Esophagus muscularis mucosa (tissue), 4 donors: ENCODE measurements at places on chromosomes 7 and 10. TPM values are rescaled to one million over a fixed set of nuclear protein-coding genes. Genes with fewer than 3 reads are reported as not detected.

The SKIDA1 gene
- total RNA-seq: 1.2 TPM

DNA sequence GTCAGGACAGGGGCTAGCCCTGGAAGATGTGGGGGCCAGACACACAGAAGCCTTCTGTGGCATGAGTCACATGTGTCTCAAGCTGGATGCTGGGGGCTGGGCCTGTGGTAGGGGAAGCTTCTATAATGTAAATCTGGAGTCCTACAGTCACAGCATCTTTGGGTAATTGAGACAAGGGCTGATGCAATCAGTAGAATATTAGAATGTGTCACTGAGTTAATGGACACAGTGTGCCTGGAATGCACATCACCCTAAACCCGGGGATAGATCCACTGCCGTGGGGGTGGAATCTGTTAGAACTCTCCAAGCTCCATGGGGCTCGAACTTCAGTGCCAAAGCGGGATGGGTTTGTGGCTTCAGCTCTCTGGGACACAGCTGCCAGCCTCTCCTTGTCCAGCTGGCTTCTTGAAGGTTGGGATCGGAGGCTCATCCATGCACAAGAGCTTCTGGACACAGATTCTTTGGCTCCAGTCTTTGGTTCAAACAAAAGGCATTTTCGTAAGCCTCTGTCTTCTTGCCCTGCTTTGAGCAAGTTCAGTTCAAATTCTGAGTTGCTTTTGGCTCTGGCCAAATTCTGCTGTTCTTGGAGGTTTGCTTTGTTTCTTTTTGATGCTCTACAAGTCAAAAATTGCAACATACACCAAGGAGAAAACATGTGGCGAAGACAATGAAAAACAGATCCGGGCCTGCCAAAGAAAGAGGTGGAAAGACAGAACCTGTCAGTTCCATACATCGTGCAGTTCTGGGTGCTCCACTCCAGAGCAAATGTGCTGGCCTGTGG, 194.8 kb upstream of the ZNF32 start:
- peak; percentile 94 for DNase-seq

DNA sequence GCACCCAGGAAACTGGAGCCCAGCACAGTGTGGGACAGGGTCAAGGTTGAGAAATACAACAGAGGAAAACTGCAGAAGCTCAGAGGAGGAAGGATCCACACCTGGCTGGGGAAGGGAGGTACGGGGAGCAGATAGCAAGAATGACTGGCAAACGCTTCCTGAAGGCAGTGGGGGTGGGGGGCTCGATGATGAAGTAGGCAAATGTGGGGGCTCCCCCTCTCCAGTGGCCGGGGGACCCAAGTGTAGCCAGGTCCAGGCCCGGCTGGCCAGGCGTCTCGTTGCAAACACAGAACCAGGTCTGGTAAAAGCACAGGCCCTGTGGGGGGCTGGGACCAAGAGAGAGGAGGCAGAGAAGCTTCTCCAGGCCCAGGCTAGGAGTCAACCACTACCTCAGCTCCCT, 7.7 kb downstream of the CHST15 start:
- no peak for DNase-seq

GRCh38 chr7:66919304-66919703, 1.7 kb upstream of the TMEM248 start:
- no peak for DNase-seq

The TMEM229A gene
- not detected for total RNA-seq

The TAS2R39 gene
- not detected for total RNA-seq

The TSPAN33 gene
- 11.4 TPM for total RNA-seq

The PIK3AP1 gene
- 16.6 TPM for total RNA-seq

The INPP5F gene
- 16.2 TPM for total RNA-seq

The DDX56 gene
- total RNA-seq: 35.3 TPM

DNA sequence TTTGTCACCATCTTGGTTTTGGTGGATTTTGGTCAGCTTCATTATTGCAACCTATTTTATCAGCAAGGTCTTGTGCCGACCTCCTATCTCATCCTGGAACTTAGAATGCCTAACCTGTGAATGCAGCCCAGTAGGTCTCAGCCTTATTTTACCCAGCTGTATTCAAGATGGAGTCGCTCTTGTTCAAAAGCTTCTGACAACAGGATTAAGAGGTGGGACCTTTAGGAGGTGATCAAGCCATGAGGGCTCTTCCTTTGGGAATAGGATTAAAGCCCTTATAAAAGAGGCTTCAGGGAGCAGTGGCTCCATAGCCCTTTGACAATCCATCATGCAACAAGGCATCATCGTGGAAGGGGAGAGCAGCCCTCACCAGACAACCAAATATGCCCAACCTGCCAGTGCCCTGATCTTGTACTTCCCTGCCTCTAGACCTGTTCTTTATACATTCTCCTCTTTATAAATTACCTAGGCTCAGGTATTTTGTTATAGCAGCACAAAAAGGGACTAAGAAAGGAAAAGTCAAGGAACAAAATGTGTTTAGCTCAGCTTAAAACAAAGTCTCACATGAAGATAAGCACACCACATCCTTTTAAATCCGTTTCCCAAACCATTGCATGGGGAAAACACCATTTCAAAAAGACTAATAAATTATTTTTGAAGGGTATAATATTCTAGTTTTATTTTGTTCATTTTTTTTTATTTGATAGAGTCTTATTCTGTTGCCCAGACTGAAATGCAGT, 8.5 kb upstream of the MAP3K8 start:
- DNase-seq: no peak

The SLC16A9 gene
- 0.33 TPM for total RNA-seq

The PRXL2A gene
- total RNA-seq: 25.5 TPM

GRCh38 chr7:28686418-28686800, 271.7 kb downstream of the TRIL start:
- DNase-seq: no peak

The OR6B1 gene
- total RNA-seq: not detected

- peak; percentile 75 for DNase-seq
These were observed 73.2 kb downstream of the WNT2 start for GRCh38 chr7:117249696-117250095.

The OR2A5 gene
- total RNA-seq: not detected

- DNase-seq: peak; percentile 78
These were observed 275.8 kb upstream of the PPP2R2D start for GRCh38 chr10:131625041-131625440.

The HOXA6 gene
- 0.66 TPM for total RNA-seq

DNA sequence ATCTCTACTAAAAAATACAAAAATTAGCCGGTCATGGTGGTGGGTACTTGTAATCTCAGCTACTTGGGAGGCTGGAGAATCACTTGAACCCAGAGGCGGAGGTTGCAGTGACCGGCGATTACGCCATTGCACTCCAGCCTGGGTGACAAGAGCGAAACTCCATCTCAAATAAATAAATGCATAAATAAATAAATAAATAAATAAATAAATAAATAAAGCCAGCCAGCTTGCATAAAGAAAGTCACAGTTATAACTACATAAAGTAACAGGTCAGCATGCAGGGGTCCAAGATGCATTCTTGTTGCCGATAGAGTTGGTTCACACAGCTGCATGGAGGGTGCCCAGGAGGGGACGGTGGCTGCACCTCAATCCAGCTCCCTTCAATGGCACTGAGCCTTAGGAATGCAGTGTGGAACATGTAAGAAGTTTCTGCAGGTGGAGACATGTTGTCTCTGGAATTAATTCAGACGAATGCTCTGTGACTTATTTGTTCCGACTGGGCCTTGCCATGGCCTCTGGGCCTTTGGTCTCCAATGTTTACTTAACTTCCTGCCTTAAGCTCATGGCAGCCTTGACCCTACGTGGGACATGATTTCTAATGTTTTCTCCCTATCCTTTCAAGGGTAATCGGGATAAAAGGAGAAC, 159.6 kb upstream of the PRKCQ start:
- no peak for DNase-seq

DNA sequence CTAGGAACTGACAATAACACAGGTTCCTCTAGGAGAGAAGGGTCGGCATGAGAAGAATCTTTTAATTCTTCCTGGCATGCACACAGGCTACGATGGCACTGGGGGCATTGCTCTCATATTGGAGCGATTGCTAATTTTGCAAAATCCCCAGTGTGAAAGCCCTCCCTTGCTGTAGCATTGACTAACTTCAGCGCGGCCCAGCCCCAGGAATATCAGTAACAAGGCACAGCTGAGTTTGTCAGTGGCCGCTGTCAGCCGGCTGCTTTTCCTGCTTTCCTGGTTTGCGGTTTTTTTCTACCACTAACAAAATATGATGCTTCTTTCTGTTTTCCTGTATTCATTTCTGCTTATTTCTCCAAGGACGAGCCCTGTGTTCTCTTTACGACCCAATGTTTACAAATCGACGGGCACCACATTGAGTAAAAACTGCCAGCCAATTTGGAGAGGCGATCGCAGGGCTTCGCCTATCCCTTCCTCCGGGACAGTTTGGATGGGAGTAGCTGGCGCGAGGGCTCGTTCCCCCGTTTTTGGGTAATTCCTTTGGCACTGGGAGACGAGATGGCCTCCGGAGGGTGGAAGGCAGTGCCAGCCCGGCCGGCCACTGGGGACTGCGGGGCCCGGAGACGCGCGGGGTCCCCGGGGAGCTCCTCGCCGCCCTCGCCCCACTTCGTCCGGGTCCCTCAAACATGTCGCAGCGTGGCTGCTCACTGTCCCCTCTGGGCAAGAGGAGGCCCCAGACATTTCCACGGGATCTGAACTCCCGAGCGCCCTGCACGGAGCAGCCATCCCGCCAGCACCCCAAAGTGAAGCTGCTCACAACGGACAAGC, 967 bp downstream of the ADARB2 start:
- no peak for DNase-seq

DNA sequence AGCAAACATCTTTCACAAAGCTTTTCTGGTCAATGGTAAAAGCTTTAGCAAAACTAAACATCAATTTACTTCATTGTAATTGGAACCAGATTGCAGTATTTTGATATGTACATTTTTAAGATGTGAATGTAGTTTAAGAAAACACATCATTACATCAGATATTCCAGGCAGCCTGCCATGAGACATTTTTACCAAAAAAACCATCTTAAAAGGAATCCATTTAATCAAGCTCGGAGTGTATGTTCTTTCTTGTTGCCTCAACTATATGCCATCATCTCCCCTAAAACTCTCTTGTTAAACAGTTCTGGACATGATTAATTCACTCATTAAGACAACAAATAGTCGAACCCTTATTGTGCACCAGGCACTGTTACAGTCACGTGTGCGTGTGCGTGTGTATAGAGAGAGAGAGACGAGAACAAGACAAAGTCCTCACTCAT, 97.5 kb downstream of the UBE2H start:
- DNase-seq: no peak

GRCh38 chr7:46478046-46478445, 557.0 kb upstream of the IGFBP3 start:
- DNase-seq: no peak

The STAG3 gene
- total RNA-seq: 0.50 TPM

The IGFBP1 gene
- total RNA-seq: not detected

DNA sequence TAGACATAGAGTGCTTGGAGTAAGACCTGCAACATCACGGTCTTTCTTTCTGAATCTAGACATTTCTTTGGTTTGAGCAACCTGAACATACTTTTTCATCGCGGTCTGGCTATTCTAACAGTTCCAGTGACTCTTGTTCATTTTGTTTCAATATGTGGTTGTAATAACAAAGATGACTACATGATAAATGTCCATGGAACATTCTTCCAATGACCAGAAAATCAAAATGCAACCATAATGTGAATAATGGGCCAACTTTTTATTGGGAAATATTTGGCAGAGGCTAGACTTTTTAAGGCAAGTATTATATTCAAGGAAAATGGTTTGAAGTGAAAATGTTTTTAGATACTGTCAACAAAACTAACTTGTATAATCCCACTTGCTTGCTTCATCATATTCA, 282.5 kb downstream of the INHBA start:
- no peak for DNase-seq

DNA sequence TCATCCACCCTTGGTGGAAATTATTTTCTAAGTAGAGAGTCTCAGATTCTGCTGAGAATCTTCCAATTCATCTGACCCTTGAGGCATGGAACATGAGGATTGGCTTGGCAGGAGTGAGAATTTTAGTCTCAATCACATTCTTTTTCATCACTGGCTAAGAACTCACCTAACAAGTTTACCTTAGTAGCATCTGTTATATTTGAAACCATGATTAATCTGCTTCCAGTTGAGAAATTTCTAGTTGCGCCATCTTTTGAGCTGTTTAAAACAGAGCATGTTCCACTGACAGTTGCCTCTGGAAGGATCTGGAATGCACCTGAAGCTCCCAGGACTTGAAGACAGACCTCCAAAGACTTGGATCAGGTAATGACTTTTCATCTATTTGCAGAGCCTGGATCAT, at the start of gene LIPK:
LIPK (plus strand) TSS at position 292 of the 400 bp plus-strand sequence. CDS start 18,295 bp downstream, outside the sequence.
- no peak for DNase-seq

- no peak for DNase-seq
These were observed 23.5 kb downstream of the WNT16 start for GRCh38 chr7:121352323-121352722.

GRCh38 chr7:37557571-37558209, 109.0 kb upstream of the ELMO1 start:
- peak; percentile 64 for DNase-seq

The ARHGEF5 gene
- total RNA-seq: 11.8 TPM

The TRIM73 gene
- total RNA-seq: 0.71 TPM

The VWDE gene
- total RNA-seq: not detected

GRCh38 chr7:98998821-98999725, 120.7 kb downstream of the TRRAP start:
- DNase-seq: no peak

DNA sequence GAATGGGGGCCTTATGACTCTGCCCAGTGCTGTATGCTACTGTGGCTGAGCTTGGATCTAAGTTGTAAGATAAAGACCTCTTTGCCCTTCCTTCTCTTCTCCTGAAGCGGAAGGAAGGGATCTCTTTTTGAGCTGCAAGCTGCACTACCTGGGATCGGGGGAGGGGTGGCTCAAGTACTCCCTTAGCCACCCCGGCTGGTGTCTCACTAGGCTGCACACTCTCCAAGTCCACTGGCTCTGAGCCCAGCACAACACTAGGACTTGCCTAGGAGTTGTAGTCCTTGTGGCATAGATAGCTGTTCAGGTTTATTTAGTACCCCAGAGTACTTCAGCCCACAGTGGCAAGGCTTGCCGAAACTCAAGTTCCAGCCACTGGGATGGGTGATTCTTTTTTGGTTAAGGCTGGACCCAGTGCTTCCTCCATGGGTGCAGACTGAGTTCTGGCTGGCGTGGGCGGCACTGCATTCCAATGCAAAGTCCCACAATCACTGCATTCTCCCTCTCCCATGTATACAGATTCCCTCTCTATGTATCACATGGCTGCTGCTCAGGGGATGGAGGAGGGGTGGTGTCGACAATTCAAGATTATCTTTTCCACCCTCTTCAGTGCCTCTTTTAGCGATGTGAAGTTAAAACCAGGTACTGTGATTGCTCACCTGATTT, 76.2 kb upstream of the SLC25A13 start:
- no peak for DNase-seq

The HBP1 gene
- total RNA-seq: 110 TPM
